ENCODE measurements at places on chromosomes 2 and 18. TPM values are rescaled to one million over a fixed set of nuclear protein-coding genes. Genes with fewer than 3 reads are reported as not detected.

GRCh38 chr2:43897492-43897891 lies 58.7 kb downstream of the ABCG8 start:
- no peak for DNase-seq

Gene GALR1
- total RNA-seq: not detected

GRCh38 chr2:62201307-62201706 lies 5.4 kb downstream of the B3GNT2 start:
- peak; percentile 36 for DNase-seq

Gene SERPINB13
- total RNA-seq: not detected

Gene TMEM200C
- not detected for total RNA-seq

GRCh38 chr2:45567974-45568789 lies 42.9 kb downstream of the SRBD1 start:
- no peak for DNase-seq

- no peak for DNase-seq
Observed at GRCh38 chr2:200367155-200367554, 60.7 kb downstream of the SPATS2L start.

Gene EFR3B
- total RNA-seq: 0.18 TPM

- DNase-seq: peak; percentile 31
Observed at GRCh38 chr18:36302676-36303075, 5.2 kb downstream of the FHOD3 start.

- DNase-seq: peak; percentile 53
Observed at GRCh38 chr18:41126541-41127235, 828.3 kb upstream of the PIK3C3 start.

Gene POTEC
- total RNA-seq: not detected

Gene MAL
- not detected for total RNA-seq
